ENCODE measurements at places on chromosomes 1 and 21.
A peak's percentile ranks its signal among the peaks of the same experiment; 100 is the strongest.

DNA sequence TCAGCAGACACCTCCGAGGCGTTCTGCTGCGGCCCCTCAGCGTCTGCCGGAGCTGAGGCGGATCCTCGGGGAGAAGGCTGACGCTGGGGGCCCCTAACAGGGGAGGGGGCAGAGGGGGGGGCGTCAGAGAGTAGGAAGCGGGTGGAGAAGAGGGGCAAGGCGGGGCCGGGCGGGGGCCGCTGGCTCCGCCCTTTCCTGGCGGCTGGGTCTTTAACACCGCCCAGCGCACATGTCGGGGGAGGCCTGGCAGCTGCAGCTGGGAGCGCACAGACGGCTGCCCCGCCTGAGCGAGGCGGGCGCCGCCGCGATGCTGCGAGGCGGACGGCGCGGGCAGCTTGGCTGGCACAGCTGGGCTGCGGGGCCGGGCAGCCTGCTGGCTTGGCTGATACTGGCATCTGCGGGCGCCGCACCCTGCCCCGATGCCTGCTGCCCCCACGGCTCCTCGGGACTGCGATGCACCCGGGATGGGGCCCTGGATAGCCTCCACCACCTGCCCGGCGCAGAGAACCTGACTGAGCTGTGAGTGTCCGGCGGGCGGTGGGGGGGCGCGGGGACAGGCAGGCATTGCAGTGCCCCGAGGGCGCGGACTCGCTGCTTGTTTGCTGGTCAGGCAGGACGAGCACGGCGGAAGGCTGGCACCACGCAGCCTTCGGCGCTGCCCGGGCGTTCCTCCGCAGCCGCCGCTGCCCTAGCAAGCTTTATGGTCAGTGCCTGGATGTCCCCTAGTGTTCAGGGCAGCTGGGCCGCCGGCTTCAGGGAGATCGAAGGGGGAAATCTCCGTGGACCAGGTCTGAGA is at the start of gene NTRK1:
Gene NTRK1, plus strand, starts transcription at position 238 of the 796 bp plus-strand sequence. Its CDS starts 70 bp downstream, at position 308.
- peak; percentile 79 for DNase-seq

DNA sequence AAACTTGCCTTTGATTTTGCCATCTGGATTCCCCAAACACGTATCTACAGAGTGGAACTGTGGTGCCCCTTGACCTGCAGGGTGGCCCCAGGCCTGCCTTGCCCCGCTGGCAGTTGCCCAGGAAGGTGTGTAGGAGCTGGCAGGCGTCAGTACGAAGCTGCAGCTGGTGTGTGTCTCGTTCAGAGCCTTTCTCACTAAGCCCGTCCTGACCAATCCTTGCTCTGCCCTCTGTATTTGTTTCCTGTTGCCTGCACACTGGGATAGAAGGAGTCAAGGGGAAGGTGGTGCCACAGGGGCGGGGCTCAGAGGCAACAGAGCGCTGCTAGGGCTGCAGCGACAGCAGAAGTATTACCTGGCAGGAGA is 5.2 kb upstream of the VSIG8 start:
- DNase-seq: no peak

DNA sequence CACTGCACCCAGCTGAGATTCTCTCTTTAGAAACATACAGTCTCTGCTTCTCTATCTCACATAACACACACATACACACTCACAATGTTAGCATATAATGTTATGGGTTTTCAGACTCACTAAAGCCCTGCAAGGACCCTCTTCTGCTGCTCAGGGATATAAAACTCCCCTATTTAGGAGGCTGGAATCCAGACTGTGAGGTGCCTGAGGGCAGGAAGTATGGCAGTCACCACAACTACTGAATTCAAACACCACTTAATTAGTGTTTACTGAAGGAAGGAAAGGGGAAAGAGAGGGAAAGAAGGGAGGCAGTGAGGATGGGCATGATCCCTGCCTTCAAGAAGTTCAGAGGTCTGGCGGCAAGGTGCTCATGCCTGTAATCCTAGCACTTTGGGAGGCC is 7.8 kb upstream of the CDK18 start:
- DNase-seq: no peak

GRCh38 chr1:101002551-101002950 is 23.0 kb downstream of the DPH5 start:
- DNase-seq: peak; percentile 47

- no peak for DNase-seq
These were observed 100.4 kb upstream of the USH2A start for GRCh38 chr1:216523449-216524190.

- no peak for DNase-seq
These were observed 50.9 kb upstream of the CNIH3 start for GRCh38 chr1:224565186-224565585.

GRCh38 chr21:24023402-24023801 is 1583.9 kb downstream of the MRPL39 start:
- DNase-seq: no peak

GRCh38 chr1:65431111-65431705 is 10.7 kb downstream of the LEPR start:
- peak; percentile 85 for DNase-seq

- no peak for DNase-seq
These were observed 14.1 kb downstream of the SELP start for GRCh38 chr1:169615803-169616202.

DNA sequence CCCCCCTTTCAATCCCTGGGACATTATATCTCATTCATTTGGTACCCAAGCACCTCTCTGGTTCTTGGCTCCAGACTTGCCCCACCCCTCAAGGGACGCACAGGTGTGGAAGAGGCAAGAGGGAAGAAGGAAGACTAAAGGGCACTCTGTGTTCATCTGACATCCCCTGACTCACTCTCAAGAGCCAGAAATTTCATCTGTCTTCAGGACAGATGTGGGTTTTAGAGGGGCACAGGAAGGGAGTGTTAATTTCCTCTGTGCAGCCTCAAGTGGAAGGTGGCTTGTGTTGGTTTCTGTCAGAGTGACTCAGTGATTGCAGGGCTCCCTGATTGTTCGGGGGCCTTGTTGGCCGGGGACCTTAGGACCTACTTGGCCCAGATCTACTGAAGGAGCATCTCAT is 2.4 kb downstream of the C2CD4D start:
- DNase-seq: no peak

DNA sequence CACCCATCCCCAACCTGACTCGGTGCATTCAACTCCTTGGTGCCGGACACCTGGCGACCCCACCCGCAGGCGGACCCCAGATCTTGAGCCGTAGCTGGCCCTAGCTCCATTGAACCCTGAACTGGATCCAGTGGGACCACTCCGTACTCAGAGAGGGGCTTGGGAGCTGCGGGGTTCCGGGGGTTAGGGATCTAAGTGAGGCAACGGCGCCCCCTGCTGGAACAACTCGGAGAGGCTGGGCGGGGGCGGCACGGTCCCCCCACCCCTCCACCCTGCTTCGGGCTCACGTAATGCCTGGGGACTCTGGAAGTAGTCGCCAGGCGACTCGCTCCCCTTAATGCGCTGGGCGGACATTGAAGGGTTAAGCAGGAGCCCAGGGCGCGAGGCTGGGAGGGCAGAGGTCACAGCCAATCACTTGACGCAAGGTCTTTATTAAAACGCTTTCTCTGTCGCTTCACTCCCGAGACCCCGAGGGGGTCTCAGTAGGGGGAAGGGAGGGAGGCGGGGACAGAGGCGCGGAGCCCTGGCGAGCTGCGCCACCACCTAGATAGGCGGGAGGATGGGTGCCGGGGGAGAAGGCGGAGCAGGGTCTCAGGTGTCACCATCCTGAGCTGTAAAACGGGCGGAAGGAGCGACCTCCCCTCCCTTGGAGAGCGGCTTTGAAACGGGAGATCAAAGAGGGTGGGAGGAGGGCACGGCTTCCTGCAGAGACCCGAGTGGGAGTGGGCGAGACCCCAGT is 704 bp upstream of the CRABP2 start:
- peak; percentile 67 for DNase-seq

- no peak for DNase-seq
These were observed 157.3 kb downstream of the ZNF281 start for GRCh38 chr1:200252531-200252930.

- DNase-seq: no peak
These were observed 21.0 kb downstream of the NFYC start for GRCh38 chr1:40712405-40712944.

- no peak for DNase-seq
These were observed 11.7 kb downstream of the TNFSF18 start for GRCh38 chr1:173038875-173039554.

GRCh38 chr1:34280509-34280908 is 103.8 kb downstream of the C1orf94 start:
- DNase-seq: no peak

GRCh38 chr1:170562646-170563338 is 30.8 kb downstream of the GORAB start:
- DNase-seq: peak; percentile 5

DNA sequence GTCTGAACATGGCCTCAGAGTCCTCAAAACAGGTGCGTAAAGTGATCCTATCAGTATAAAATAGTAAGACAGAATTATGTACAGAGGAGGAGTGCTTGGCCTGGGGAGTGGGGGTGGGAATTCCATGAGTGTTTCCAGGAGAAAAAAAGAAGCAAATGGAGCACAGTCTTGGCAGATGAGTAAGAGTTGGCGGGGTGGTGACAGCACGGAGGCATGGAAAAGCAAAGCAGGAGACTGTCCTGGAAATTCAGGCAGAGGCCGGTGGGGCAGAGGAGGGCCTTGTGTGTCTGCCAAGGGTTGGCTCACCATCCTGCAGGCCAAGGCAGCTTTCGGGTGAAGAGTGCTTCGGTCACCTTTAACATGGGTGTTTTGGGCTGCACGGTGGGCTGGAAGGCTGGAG is 63.4 kb downstream of the OPTC start:
- no peak for DNase-seq

DNA sequence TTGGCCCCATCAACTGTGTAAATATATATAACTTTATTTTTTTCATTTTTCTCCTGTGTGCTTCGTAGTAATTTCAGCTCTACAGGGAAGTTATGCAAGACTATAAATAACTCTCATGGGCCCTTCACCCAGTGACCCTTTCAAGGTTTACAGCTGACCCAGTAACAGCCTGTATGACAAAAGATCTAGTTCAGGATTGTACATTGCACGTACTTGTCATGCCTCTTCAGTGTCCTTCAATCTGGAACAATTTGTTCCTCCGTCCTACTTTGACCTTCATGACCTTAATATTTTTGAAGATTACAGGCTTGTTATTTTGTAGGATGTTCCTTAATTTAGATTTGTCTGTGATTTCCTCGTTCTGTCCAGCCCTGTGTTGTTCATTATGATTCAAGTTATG is 40.5 kb downstream of the BRINP2 start:
- no peak for DNase-seq

DNA sequence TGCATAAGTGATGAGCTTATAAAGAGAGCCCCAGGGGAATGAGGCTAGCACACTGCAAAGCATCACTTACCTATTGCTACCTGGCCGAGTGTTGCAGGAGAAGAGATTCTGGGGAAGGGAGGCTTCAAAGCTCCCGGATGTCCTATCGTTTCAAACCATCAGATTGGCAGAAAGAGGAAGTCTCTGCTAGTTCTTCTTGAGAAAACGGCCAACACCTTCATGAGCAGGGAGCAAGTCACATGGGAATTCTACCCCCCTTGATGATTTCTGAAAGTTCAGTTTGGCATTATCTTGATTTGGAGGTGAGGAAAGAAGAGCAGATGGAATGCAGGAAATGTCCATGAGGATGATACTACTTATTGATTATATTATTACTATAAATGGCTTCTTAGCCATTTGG is 16.2 kb downstream of the SYF2 start:
- DNase-seq: peak; percentile 49

- peak; percentile 71 for DNase-seq
These were observed 648 bp downstream of the S100PBP start for GRCh38 chr1:32817815-32818786.

All from hematopoietic multipotent progenitor cell treated with erythropoietin and hydrocortisone succinate and interleukin-3 and kit ligand, for 6 days (in vitro differentiated cells).